Cerebellum (tissue), 4 donors: ENCODE measurements at places on chromosomes 5 and 9. TPM values are rescaled to one million over a fixed set of nuclear protein-coding genes. Genes with fewer than 3 reads are reported as not detected.

DNA sequence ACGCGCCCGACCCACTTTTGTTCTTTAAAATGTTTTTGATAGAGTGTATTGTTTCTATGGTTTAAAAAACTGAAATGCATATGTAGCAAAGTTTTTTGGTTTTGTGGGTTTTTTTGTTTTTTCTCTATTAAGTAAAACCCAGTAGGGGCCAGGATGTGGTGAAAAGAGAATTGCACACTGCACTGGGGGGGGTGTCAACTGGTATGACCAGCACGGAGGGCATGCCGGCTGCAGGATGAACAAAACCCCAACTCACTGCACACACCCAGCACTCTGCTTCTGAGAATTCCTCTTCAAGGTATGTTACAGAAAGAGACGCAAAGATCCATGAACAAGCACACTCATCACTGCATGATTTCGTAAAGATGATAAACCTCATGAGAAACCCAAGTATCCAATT, 75.0 kb downstream of the STK10 start:
- no peak for DNase-seq

- no peak for DNase-seq
These were observed 280.0 kb upstream of the ANKRD55 start for GRCh38 chr5:56513141-56513540.

GRCh38 chr5:83340511-83340918, 131.0 kb upstream of the VCAN start:
- DNase-seq: no peak

GRCh38 chr5:72555871-72556270, 48.7 kb upstream of the ZNF366 start:
- no peak for DNase-seq

Gene PCDHGB2
- total RNA-seq: 17.1 TPM

Gene PCDHB16
- total RNA-seq: 8.2 TPM

Gene NTNG2
- 25.0 TPM for total RNA-seq

Gene EXD3
- total RNA-seq: 15.2 TPM
